Kidney capillary endothelial cell (primary cell): ENCODE measurements at places on chromosomes 16 and 17.

GRCh38 chr17:1558401-1558800 lies 4.2 kb downstream of the PITPNA start:
- DNase-seq: no peak

DNA sequence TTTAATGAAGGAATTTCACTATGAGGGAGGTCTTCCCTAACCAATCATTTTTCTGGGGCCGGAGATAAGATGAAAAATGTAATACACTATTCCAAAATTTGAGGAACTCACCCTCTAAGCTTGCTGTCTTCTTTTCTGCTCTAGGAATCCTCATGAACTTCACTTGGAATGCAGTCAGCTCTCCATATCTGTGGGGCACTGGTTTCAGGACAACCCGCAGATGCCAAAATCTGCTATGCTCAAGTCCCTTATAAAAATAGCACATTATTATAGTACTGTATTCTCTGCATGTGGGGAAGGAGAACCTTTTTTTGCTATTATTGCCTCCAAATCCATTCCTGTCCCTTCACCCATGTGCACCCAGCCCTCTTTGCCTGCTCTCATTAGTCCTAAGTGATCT lies 146.0 kb downstream of the ABCA8 start:
- DNase-seq: no peak

DNA sequence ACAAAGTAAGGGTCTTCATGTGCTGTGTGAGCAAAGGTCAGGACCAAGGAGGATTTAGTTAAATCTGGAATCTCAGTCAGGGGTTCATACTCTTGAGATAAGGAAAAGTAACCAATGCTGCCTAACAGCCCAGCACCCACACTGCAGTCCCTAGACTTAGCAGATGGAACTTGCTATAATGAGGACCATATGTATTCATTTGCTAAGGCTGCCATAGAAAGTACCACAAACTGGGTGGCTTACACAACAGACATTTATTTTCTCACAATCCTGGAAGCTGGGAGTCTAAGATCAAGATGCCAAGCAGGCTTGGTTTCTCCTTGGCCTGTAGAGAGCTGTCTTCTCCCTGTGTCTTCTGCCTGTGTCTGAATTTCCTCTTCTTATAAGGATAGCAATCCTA lies 20.8 kb downstream of the ZP2 start:
- no peak for DNase-seq

GRCh38 chr17:77905766-77906165 lies 52.7 kb upstream of the TNRC6C start:
- no peak for DNase-seq

DNA sequence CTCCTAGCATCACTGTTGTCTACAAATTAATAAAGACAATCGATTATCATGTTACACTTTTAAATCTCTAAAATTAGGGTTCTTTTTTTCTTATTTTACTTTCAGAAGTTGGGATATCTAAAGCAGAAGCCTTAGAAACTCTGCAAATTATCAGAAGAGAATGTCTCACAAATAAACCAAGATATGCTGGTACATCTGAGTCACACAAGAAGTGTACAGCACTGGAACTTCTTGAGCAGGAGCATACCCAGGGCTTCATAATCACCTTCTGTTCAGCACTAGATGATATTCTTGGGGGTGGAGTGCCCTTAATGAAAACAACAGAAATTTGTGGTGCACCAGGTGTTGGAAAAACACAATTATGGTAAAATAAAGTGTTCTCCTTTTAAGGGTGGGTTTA lies 2.4 kb downstream of the RAD51C start:
- no peak for DNase-seq

- no peak for DNase-seq
These were observed 553 bp upstream of the CDC6 start for GRCh38 chr17:40287159-40287493.

DNA sequence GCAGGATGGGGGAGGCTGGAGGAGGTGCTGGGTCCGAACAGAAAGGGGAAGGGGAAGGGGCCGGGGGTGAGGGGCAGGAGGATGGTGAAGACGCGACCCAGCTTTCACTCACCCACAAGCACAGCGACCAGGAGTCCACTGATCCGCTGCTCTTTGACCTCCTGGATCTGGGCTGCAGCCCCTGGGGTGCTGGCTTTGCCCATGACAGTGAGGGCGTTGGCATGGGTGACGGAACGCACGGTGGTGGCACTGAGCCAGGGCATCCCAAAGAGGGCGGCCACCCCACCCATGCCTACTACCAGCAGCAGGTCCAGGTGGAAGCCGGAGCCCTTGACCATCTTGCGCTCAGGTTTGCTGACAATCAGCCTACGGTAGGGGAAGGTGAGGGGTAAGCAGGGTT lies 14.9 kb downstream of the SLC4A1 start:
- DNase-seq: no peak

DNA sequence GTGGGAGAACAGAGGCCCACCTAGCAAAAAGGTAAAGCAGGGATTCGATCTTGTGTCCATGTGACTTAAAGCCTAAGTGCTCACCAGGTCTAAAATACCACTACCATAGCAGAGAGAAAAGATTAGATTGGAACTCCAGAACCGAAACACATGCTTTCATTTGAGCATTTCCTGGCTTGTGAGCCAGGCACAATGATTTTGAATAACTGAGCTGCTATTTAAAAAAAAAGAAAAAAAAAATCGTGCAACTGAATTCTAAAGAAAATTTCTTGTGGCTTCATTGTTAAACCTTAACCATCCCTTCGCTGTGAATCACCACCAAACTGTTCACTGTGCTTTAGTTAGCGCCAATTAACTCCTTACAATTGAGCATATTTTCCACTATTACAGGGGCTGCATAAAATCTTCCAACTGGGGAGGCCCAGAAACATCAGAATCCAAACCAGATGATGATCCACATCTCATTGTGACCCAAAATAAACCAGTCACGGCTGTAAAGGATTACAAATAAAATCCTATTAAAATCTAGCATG lies 366.4 kb upstream of the ERCC4 start:
- DNase-seq: no peak

GRCh38 chr16:82899731-82900450 lies 273.1 kb downstream of the CDH13 start:
- DNase-seq: no peak
